Coronary artery (tissue), 2 donors: ENCODE measurements at places on chromosomes 12 and 14.

GRCh38 chr14:29900609-29901350 lies 26.9 kb downstream of the PRKD1 start:
- DNase-seq = no peak

DNA sequence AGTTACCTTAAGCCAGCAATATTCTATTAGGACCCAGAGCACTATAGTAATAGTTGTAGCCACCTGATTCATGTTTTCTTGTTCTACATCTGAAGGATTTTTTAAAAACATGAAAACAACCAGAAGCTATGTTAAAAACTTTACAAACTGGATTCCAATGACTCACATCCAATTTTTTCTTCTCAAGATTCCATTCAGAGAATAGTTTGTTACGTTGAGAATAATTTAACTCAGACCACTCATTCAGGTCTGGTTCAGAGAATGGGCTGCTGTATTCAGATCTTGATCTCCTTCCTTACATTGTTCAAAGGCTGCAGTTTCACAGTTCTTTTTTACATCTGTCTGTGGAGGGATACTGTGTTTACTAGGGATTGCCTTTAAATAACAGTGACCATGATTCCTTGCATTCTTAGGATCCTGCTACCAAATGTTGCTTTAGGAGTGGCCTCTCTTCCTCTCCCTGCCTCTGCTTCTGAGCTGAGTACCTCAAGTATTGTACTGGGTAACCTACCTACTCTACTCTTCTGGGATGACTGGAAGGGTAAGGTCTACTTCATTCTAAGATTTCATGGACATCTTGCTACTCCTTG lies 448.0 kb upstream of the FBXO33 start:
- no peak for DNase-seq

DNA sequence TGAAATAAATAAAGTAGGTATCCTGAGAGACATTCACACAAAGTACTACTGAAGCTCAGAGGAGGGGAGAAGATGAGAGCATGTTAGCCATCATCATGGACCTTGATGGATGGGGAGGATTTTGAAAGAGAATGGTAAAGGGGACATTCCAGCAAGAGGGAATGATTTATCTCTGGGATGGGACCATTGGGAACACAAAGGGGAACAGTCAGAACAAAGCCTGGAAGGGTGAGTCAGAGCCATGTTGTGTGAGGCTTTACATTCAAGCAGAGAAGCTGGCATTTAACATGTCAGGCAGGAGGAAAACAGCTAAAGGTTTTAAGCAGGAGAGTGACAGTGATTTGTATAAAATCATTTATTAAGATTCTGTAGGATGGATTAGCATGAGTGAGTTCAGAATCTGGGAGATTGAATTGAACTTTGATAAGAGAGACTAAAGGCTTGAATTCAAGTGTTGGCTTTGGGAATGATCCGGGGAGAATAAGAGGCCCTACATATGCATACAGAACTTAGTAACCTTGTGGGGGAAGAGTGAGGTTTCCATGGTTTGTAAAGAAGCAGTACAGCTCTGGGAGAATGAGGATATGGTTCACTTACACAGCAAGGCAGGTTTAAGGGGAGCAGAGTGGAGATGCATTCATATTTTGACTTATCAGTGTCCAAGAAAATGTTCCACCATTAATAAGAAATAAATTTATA lies 174.4 kb downstream of the SYT10 start:
- no peak for DNase-seq

GRCh38 chr12:74514098-74514872 lies 23.4 kb upstream of the ATXN7L3B start:
- DNase-seq = no peak

DNA sequence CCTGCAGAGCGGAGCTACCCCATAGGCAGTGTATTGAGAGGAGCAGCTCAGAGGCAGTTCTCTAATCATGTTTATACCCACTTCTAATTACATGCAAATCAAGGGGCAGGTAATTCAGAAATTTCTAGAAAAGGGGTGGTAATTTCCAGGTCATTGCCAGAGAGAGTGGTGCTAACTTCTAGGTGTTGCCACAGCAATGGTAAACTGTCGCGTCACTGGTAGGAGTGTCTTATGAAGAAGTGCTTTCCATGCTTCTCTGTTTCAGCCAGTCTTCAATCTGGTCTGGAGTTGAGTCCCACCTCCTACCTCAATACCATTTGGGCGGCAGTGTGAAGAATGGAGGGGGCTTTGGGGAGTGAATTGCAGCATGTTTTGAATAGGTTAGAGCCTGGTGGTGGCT lies 8.5 kb upstream of the AMN1 start:
- no peak for DNase-seq

DNA sequence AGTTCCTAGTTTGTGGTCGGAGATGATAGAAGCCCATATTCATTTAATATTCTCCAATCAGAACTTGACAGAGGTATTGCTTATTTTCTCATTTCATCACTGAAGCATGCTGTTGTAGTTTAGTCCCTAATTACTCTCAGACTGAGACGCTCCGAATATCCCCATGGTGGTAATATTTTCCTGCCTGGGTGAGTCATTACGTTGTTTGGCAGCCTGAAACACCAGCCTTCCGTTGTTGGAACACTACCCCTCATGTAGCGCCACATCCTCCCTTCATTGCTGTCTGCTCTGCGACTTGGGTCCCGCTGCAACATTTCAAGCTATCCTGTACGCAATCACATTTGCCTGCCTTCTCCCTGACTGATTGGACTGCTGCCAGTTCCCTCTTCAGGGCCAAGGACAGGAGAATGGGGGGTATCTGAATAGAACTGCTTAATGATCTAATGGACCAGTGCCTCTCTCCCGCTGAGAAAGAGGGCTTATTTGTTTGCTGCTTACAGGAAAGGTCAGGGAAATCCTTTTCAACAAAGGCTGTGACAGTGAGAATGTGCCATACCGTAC lies 369.1 kb downstream of the NPAS3 start:
- DNase-seq = no peak

DNA sequence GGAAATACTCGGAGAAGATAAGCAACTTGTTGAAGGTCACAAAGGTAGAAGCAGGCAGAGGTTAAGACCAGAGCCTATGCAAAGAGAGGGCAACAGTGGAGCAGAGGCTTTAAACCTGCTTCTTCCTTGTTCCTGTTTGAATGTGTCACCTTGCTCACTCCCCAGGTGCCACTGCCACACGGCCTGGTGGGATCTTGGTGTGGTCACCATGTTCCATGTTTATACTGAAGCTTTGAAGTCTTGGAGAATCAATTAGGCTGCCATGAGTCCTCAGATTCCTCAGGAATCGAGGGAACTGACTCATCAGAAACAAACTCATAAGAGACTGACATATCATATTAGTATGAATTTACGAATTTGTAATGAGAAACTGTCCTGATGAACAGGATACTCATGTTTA lies 46.8 kb downstream of the IQSEC3 start:
- DNase-seq = no peak

DNA sequence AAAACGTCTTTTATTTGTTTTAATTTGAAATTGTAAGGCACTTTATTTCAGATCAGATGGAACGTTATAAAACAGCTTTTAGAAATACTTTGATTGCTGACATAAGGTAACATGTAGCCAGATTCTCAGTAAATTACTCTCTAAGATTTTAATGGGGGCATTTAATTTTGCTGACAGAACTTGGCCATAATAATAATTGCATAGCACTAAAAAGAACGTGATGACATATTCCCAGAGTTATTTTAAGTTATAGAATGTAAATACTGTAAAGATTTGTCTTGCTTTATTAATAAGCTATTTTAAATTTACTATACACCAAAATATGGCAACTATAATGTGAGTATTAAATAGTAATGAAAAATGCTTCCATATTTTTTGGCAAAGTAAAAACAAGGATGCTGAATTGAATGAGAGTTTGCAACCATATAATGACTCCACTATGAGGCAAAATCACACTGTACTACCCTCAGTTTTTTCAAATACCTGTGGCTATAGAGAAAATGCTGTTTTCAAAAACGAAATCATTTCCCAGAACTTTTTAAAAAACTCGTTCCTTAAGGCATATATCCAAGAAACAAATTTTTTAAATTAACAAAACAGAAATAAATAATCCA lies 876 bp downstream of the LUM start:
- DNase-seq = no peak

DNA sequence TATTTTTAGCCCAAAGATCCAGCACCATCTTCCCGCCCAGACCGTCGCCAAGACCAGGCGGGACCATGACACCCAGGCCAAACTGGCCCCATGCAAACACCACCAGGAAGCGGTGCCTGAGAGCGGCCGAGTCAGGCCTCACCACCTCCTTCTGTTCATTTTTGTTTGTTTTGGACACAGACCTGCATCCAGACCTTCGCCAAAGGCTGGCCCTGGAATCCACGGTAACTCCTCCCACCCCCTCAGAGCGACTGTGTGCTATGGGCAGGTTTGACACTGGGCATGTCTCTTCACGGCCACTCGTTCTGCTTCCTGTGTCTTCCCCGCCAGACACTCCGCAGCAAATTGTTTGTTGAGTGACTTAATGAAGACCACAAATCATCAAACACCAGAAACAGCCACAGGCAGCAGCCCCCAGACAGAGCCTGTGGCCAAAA lies 47.1 kb downstream of the NCOR2 start:
- no peak for DNase-seq

GRCh38 chr14:91841065-91841464 lies 26.3 kb downstream of the TC2N start:
- DNase-seq = no peak

DNA sequence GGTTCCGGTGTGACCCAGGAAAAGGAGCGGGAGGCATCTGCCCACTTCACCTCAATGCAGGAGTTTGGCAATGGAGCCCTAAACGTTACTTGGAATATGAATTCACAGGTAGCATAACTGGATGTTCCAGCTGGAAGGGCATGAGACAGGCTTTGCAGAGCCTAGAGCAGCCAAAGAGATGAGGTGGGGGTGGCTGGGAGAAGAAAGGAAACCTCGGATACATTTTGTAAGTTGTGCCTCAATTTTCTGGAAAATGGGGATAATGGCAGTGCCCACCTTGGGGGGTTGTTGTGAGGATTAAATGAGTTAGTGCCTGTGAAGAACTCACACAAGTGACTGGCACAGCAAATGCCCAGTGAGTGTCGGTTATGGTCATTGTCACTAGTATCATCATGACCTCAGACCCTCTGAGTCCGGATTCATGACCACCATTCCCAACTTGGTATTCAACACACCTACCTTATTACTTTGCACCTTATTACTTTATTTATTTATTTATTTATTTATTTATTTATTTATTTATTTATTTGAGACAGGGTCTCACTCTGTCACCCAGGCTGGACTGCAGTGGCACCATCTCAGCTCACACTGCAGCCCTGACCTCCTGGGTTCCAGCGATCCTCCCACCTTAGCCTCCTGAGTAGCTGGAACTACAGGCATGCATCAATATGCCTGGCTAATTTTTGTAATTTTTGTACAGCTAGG lies 56.0 kb downstream of the CLMN start:
- peak; percentile 22 for DNase-seq

DNA sequence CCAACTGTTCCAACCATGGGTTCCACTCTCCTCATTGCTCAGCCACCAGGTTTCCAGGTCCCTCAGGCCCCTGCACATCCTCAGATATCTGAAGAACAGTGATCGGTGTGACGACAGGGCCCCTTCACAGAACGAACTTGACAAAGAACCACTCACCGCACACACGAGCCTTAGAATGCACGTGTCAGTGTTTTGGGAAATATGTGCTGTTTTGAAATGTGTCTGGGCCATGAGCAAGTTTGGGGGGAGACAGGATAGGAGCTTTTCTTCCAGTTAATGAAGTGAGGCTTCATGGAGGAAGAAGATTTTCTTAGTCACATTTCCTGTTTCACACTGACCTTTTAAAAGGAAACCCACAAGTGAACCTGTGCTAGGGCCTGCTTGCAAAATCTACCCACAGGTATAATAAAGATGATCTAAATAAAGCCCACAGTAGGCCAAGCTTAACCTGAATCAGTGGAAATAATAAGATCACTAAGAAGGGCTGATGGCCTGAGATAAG lies 58.6 kb downstream of the ZFP36L1 start:
- no peak for DNase-seq

GRCh38 chr14:36863271-36863670 lies 201.6 kb downstream of the PAX9 start:
- no peak for DNase-seq

GRCh38 chr12:62210422-62210821 lies 49.8 kb upstream of the USP15 start:
- no peak for DNase-seq

GRCh38 chr12:28440081-28440608 lies 249.9 kb downstream of the CCDC91 start:
- no peak for DNase-seq

DNA sequence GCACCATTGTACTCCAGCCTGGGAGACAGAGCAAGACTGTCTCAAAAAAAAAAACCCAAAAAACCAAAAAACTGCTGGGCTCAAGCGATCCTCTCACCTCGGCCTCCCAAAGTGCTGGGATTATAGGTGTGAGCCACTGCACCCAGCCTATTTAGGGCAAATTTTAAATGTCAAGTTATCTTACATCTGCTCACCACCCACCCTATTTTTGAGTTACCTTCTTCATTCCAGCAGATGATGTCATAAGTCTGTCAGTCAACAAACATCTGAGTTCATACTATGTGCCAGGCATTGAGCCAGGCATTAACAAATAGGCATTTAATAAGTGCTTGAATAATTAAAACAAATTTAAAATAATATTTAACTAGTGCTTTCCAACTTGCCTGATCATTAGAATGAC lies 21.5 kb downstream of the BATF start:
- no peak for DNase-seq

DNA sequence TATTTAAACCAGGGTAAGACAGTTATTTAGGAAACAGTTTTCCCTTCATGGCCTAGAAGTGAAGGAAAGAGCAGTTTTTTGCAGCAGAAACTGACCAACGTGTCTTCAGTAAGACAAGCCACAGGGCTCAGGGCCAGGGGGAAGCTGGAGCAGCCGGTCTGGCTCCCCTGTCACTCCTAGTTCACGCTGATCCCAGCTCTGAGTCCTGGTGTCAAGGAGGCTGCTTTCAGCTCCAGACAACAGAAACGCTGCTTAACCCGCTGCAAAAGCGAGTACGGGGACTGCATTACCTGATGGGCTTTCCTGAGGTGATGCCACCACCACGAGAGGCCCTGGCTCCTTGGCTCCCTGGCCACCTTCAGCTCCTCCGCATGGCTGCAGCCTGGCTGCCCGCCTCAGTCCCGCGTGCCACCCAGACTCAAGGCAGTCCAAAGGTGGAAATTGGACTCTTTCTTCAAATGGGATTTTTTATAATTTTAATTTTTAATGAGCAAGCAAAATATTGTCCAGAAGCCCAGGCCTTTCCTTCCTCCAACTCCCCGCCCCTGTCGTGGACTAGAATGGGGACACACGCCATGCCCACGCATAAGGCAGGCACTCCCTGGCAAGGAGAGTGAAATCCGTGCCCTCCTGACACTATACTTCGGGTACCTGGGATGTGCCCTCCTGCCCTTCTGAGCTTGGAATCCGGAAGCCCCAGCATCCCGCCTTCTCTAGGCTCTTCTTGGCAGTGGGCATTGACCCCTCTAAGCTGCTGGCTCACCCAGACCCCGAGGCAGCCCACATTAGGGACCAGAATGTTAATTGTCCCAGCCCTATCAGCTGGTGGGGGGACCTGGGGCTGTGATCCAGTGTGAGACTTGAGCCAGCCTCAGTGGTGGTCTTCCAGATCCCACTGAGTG lies 85.0 kb downstream of the PAPOLA start:
- DNase-seq = peak; percentile 62
